GM04503 (cell line): ENCODE measurements at places on chromosomes 12 and 14.

DNA sequence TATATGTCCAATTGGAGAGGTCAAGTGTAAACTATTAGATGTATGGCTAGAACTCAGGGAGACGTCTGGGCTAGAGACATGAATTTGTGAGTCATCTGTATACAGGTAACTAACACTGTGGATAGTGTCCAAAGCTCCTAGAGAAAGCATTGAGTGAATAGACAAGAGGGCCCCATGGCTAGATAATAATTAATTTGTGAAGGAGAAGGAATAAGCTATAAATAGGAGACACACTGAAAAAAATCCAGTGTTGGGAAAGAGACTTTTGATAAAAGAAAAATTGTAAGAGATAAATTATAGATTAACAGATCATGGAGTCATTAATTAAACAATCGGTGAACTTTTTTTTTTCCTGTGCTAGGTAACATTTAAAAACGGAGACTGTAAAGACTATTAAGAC, 326.6 kb upstream of the PRICKLE1 start:
- no peak for DNase-seq

DNA sequence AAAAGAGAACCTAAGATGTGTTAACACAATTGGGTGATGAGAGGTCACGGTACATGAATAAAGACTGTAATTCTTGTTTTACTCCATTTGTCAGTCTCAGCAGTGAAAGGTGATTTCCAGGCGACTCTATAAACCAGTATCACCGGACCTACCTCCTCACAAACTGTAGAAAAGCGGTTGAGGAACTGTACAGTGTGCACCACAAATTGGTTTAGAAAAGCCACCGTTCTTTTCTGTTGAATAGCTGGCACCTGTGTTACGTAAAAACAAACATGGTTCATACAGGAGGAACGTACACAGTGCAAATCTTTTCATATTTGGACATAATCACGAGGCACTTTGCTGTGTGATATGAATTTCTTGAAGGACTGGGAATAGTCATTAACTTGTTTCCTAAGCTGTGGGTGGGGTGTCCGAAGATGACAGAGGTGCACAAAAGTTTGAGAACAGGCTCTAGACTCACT, 663 bp downstream of the WASHC3 start:
- DNase-seq: no peak

DNA sequence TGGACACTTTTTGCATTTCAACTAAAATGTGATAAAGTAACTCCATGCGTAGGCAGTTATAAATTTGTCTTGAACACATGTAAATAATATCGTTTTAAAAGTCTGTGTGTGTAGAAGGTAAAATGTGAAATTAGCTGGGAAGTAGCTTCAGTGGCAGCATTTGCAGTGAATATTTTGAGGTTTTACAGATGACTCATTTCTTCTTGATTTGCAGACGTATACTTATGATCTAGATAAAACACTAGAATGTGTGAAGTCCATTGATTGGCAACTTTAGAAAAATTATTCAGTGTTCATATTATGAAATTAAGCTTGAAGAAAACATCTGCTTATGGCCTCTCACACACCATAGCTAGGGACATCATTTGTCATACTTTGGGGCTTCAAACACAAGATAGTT, 788.6 kb upstream of the NOVA1 start:
- no peak for DNase-seq

- DNase-seq: no peak
Measured at GRCh38 chr12:6362403-6362802, 13.0 kb downstream of the SCNN1A start.

- no peak for DNase-seq
Measured at GRCh38 chr14:55562135-55562534, 17.9 kb upstream of the KTN1 start.

DNA sequence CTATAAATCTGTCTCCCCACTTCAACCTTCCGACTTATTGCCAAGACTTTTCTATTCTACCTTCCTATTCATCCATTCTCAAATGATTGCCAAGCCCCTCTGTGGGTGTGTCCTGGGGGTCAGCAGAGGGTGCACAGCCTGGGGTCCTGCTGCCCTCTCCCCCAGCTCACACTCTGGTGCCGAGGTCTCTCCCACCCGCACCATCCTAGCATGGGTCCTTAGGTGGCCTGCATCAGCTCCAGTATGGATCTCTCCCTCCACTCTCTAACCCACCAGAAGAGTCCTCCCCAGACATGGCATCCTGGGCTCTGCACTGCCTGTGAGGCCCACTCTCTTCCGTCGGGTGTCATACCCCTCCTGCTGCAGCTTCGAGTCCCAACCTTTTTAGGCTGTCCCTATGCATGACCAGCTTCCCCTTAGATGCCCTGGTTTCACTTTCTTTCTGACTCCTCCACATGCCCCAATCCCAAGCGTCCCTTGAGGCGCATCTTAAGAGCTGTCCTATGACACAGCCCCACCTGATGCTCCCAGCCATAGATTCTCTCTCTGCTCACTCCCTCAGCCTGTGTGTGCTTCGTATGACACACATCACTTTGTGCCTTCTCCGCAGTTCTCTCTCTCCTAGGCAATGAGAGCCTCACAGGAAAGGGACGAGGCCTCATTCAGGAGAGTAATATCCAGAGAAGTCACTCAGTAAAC, 43.9 kb downstream of the GIT2 start:
- DNase-seq: no peak

DNA sequence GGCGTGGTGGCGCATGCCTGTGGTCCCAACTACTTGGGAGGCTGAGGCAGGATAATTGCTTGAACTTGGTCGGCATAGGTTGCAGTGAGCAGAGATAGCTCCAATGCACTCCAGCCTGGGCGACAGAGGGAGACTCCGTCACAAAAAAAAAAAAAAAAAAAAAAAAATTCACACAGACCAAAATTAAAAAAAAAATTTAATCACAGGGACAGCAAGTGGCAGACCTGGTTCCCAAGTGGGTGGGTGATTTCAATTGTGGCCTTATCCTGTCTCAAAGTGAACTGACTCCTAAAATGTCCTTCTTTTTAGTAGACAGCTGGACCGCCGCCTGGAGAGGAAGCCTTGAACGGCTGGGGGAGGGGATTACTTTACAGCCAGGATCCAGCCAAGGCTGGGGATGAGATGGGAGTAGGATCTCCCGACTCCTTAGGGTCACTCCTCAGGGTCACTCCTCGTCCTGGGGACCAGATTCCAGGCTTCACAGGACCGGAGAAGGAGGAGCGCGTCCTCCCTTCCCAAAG, 1.5 kb upstream of the KCNH3 start:
- DNase-seq: no peak

DNA sequence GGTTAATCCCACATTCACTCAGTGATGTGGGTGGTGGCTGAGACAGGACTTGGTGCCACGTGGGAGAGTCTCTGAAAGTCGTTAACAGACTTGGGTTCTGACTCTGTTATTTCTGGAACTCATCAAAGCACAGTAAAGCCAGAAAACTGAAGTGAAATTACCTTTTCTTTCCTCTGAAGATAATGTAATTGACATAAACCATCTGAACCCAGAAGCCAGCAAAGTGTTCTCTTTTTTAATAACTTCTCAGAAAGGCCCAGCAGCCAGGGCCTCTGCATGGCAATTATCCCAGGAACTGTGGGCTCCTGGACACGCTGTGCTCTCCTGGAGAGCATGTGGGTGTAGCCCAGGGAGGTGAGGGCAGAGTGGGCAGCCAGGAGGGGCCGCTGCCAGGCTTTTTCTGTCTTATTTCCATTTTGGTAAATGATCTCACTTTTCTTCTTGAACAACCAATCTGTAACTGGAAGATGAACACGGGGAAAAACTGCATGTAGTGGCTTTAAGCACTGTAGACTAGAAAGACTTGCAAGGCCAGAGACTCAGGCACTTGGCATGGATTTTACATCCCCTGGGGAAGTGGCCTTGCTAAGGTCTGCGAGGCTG, 444.1 kb upstream of the TMEM132C start:
- no peak for DNase-seq

DNA sequence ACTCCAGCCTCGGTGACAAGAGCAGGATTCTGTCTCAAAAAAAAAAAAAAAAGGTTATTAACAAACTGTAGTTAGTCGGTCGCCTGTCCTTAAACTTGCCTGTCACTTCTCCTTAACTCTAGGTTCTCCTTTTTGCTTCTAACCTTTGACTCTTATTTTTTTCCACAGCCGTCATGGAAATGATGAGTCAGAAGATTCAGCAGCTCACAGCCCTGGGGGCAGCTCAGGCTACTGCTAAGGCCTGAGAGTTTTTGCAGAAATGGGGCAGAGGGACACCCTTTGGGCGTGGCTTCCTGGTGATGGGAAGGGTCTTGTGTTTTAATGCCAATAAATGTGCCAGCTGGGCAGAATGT, 418 bp upstream of the MYG1 start:
- peak; percentile 28 for DNase-seq

- DNase-seq: peak; percentile 73
Measured at GRCh38 chr12:124754949-124755800, 108.5 kb downstream of the SCARB1 start.

DNA sequence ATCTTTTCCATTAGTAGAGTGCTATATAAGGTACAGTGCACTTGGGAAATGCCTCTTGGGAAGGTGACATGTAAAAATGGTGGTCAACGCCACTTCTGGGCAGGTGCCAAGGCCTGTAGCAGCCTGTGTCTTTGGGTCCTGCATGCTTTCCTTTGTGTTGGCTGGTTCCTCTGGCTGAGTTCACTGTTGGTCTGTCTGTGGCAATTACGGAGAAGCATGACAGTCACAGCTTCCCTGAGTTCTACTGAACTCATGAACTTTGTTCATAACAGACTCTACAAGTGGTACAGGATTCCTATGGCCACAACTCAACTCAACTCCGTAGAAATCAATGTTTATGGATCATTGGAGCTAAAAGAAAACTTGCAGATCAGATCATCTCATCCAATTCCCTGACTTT, 98.0 kb downstream of the CACNA1C start:
- DNase-seq: no peak

DNA sequence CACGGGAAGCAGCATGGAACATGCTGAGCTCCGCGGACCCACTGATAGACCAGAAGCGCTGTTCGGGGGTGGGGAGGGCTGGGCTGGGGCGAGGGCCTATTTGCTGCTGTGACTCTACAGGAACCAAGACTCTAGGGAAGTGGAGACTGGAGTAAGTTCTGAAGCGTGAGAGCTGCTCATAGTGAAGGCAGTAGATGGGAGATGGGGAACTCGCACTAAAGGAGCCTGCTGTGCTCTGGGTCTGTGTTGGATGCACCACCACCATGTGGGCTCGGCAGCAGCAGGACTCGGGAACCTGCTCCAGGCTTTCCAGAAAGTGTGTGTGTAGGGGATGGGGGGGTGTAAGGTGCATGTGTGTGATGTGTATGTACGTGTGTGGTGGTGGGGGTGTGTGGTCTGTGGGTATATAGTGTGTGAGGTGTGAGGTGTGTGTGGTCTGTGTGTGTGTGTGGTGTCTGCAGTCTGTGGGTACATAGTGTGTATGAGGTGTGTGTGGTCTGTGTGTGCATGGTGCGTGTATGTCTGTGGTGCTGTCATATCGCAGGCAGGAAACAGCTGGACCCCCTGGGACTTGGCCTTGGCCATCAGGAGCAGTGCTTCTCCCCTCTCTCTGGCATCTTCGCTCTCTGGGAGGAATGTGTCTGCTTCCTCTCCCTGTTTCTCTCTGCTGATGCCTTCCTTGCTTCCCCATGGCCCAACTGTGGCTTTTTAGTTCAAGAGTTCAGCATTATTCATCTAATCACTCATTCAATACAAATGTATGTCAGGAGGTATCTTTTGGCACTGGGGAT, 378.9 kb downstream of the FUT8 start:
- no peak for DNase-seq
